ENCODE measurements at places on chromosomes 11 and 22. TPM values are rescaled to one million over a fixed set of nuclear protein-coding genes. Genes with fewer than 3 reads are reported as not detected.

DNA sequence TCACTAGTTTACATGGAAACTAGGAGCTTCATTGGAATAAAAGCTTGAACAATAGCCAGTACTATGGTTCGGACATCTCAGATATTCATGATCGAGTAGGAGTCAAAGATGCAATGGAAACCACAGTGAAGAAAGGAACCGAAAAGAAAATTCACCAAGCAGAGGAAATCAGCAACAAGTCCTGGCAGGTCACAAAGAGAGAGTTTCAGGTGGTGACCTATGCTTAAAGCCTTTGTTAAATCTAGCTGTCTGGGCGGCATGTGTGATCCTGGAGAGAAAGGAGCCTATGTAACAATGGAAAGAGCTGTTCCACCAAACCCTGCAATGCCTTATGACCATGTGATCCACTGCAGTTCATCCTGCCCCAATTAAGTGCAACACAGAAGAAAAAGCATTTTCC, 68.9 kb upstream of the POU2AF2 start:
- DNase-seq, result no peak

DNA sequence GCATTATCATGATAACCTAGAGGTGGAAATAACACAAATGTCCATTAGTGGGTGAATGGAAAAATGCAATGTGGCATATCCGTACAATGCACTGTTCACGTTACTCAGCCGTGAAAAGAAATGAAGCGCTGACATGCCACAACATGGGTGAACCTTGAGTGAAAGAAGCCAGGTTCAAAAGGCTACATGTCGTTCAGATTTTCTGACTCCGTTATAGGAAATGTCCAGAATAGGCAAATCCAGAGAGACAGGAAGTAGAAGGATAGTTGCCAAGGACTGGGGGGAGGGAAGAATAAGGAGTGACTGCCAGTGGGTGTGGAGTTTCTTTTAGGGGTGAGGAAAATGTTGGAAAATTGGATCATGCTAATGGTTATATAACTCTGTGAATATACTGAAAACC, 133.8 kb downstream of the ATXN10 start:
- no peak for DNase-seq

GRCh38 chr22:19766511-19767426, 6.2 kb downstream of the TBX1 start:
- DNase-seq, result peak; percentile 68

DNA sequence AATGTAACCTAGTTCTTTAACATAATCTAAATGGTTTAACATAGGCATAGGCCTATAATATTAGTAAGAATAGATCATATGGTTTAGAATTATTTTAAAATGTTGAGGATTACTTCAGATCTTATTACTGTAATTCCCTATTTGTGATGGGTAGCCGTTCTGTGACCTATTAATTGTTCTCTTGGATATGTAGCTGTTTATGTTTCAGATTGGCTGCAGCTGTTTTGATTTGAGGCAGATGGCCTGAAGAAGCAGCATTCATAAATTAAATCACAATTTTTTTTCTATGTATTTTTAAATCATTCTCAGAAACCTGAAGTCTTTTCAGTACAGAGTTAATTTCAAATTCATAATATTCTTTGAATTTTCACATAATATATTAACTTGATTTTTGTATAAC, 104.5 kb downstream of the PDE3B start:
- no peak for DNase-seq

DNA sequence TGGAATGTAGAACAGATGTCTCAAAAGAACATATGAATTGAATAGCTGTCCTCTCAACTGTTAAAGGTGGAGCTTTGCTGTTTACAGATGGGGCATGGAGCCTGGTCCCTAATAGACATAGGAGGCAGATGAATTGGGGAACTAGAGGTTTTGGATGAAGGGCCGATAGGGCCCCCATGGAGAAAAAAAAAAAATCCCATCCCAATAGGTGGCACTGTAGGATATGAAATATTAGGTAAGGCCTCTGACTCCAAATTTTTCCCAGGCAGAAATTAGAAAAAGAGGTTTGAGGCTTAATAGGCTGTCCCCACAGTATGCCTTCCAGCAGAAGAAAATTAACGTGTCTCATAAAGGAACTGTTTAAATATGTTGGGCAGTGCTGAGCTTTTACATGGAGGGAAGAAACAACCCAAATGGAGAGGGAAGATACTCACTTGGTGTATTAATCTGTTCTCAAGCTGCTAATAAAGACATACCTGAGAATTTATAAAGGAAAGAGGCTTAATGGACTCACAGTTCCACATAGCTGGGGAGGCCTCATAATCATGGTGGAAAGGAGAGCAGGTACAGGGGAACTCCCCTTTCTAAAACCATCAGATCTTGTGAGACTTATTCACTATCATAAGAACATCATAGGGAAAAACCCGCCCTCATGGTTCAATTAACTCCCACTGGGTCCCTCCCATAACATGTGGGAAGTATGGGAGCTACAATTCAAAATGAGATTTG, 30.1 kb upstream of the TMEM45B start:
- DNase-seq, result no peak

- no peak for DNase-seq
These were observed 119.3 kb downstream of the KCNQ1 start for GRCh38 chr11:2564008-2564530.

DNA sequence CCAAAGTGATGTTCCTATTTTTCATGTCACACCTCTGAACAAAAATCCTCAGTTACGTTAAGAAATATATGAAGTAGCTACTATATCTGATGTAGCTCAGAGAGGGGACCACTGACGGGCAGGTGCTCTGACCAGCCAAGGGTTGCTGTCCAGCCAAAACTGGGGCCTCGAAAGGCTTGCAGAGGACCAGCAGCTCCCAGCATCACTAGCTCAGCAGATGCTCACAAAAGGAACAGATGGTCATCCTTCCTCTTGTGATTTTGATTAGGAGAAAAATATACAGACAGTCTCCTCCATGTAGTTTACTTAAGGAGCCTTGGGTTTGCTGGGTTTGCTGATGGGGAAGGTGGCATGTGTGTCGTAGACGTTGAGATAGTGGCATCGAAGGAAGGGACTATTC, 374.6 kb upstream of the B3GAT1 start:
- DNase-seq, result no peak

GRCh38 chr22:47380692-47381091, 618.2 kb downstream of the TBC1D22A start:
- no peak for DNase-seq

DNA sequence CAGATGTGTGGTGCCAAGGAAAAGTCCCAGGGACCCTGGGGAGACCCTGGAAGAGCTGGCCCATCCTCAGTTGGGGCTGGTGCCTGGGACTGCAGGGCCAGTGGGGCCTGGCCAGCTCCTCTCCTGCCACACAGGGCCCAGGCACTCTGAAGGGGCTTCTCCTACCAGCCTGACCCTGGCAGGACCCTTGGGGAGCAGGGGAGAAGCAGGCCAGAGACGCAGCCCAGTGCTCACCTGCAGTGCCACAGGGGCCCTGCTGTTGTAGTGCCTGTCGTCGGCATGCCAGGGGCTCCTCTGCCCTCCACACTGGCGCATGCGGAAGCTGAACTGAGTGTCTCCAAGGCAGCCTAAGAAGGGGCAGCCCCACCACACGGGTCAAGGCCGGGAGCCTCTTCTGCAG, 9.1 kb downstream of the DENND6B start:
- no peak for DNase-seq

DNA sequence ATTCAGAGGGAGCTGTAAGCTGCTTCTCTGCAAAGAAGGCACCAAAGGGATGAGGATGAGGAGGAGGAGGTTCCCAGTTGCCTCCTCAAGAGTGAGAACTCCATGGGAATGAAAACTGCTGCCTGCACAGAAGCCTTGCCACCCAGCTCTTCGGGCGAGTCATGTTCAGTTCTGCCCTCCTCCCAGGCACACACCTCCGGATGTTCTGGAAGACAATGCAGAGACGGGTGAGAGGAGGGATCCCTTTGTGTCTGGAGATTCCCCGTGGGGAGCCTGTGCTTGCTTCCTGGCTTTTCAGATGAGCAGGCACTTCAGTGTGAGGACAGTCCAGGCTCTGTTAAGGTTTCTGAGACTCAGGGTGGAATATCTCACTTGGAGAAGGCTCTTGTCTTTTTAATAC, 295.6 kb downstream of the DDX10 start:
- DNase-seq, result peak; percentile 66

GRCh38 chr11:46075168-46075567, 46.1 kb downstream of the PHF21A start:
- no peak for DNase-seq

GRCh38 chr22:35593891-35594470, 23.1 kb downstream of the MB start:
- no peak for DNase-seq

GRCh38 chr11:66850235-66850587, 6.7 kb upstream of the LRFN4 start:
- DNase-seq, result no peak

- DNase-seq, result no peak
These were observed 64.8 kb downstream of the RAB30 start for GRCh38 chr11:83006877-83007330.

- DNase-seq, result no peak
These were observed 47.2 kb downstream of the PIWIL3 start for GRCh38 chr22:24727218-24727851.

GRCh38 chr22:27094633-27095308, 437.4 kb downstream of the MIAT start:
- DNase-seq, result no peak

Gene AMBRA1
- 40.0 TPM for total RNA-seq

Gene SLC29A2
- 29.8 TPM for total RNA-seq

Gene OR5T1
- not detected for total RNA-seq

Gene P2RX6
- total RNA-seq, result not detected

Gene MAPK8IP1
- 30.2 TPM for total RNA-seq

Gene RTN4R
- total RNA-seq, result 19.0 TPM

Gene CNGA4
- total RNA-seq, result 0.20 TPM

Gene GLYAT
- not detected for total RNA-seq

Gene ZNHIT2
- total RNA-seq, result 18.3 TPM

Gene SNRPD3
- 205 TPM for total RNA-seq

Gene DEFB131B
- total RNA-seq, result not detected
